ENCODE measurements at places on chromosomes 5 and 9.

DNA sequence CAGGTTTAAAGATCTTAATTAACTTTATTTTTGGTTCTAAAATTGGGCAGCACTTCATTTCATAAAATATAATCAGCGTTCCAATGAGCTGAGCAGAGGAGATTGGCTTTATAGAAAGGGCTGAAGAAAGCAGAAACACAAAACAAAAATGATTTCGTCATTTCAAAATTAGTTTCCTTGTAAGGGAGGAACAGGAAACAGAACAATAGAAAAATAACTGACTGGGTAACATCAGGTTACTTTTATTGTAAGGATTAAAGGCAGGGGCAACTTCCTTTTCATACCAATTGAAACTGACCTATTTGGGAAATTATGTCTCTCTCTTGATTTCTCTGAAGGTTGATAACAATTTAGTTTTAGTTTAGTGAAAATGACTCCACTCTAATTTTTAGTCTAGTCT, 157.1 kb downstream of the ATP10B start:
- no peak for DNase-seq

GRCh38 chr5:135303582-135304173, 95.4 kb downstream of the MACROH2A1 start:
- no peak for DNase-seq

DNA sequence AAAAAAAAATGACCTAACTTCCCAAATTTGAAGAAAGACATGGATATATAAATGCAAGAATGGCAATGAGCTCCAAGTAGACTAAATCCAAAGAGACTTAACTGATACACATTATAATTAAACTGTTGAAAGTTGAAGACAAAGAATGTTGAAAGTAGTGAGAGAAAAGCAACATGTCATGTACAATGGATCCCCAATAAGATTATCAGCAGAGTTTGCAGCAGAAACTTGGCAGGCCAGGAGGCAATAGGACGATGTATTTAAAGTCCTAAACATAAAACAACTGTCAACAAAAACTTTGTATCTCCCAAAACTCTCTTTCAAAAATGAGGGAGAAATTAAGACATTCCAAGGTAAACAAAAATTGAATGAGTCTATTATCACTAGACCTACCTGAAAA, 8.6 kb upstream of the DIRAS2 start:
- DNase-seq, result no peak

- no peak for DNase-seq
Observed at GRCh38 chr9:80954521-80954920, 734.8 kb downstream of the TLE1 start.

DNA sequence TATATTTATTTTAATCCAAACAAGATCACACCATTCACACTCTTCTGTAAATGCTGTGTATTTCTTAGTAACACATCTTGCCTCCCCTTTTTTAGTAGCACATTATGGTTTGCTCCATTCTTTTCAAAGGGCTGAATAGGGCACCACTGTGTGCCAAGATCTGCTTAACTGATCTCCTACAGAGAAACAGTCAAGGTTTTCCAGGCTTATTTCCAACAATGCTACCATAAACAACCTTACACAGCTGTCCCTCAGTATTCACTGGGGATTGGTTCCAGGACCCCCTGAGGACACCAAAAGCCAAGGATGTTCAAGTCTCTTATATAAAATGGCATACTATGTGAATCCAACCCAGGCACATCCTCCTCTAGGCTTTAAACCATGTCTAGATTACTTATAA, 16.5 kb downstream of the GOLM1 start:
- peak; percentile 89 for DNase-seq

GRCh38 chr5:172015346-172015745, 8.9 kb upstream of the FBXW11 start:
- DNase-seq, result no peak

DNA sequence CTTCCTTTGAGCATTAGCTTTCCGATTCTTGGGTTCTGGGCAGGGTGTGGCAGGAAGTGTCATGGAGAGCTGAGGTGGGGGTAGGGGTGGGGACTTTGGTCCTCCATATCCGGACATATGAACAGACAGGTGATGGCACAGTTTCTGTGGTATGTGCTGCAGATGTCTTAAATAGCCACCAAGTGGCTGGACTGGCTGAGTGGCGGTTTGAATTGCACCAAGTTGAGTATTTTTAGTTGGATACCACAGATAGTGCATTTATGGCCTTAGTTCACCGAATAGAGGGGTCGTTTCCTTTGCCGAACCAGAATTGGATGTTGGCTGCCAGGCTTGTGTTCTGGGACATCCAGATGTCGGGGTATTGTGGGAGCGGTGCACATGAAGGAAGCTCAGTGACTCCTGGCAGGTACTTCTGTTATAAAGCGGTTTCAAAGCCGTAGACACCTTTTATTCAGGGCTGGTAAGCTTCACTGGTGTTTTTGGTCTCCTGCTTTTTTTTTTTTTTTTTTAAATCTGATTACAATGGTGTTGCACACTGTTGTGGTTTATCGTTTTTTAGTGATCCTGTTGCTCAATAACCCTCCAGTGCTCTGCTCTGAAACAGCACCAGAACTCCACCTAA, 15.1 kb upstream of the TNFAIP8 start:
- DNase-seq, result no peak

DNA sequence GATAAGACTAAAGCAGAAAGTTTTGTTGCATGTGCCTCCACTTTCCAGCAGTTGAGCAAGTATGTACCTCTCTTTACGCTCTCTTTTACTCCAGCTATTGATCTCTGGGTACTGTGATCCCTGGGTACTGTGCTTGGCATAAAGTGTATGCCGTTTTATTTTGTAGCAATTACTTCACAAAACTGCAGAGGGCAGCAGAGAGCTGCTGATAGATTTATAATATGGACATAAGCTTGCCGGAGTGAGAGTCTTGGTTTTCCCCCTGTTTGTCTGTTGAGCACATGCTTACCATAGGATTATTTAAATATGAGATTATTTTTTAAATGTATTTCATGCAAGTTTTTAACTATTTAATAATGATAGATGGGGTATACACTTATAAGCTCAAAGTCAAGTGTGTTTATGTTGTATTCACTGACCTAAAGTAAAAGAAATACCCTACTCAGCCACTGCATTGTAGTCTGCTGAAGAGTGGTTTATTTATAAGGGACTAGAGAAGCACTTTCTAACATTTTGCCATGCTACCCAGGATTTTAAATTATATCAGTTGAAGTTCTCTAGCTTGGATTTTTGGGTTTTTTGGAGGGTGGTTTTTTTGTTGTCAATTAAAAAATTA, 13.0 kb downstream of the TTC1 start:
- DNase-seq, result peak; percentile 14

DNA sequence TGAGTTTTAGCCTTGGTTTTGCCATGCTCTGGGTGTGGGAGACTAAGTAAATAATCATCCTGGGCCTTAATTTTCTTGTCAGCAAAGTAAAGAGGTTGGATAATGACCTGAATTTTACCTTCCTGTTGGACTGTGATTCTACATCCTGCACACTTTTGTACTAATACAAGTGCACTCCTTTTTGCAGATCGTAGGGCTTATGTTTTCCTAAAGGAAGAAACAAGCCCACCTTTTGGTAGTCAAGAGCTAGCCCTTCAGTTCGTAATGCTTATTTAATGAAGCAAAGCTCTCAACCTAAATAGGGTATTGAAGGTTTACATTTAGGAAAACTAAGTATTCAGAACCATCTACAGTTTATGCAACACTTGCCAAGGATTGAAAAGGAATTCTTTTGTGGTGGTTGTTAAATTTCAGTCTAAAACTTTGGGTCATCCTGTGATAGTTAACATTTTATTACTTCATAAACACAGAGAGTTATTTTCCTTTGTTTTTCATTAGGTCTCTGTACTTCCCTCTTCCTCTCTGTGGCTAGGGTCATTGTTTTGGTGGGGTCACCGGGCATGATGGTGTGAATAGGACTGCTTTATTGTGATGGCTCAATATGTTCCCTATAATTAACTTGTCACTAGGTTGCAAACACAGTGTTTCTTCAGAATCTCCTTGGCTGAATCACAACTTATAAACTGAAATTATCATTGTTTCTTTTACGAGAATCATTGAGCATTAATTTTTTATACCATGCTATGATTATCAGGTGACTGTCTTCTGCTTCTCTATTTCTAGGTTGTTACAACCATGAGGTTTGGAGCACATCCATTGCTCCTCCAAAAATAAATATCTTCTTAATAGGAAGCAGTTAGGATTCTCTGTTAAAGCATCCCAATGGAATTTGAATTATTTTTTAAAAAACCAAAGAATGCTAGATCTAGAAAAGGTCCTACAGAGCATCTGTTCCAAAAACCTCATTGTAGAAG, 28.5 kb downstream of the SPINK5 start:
- no peak for DNase-seq

DNA sequence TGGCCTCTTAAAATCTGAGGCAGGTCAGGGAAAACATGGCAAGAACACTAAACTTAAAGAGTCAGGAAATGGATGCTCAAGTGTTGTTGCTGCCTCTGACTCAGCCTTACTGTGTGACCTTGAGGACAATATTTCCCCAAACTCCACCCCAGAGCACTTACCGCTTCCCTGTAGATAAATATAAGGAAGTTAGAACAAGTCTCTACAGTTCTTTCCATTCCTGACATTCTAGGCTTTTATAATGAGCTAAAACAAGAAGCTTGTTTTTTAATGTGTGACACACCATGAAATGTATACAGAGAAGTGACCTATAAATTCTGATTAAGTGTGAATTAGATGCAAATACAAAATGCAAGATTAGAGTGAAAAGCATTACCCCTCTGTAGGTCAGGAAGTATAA, 129.3 kb downstream of the GRIA1 start:
- no peak for DNase-seq

DNA sequence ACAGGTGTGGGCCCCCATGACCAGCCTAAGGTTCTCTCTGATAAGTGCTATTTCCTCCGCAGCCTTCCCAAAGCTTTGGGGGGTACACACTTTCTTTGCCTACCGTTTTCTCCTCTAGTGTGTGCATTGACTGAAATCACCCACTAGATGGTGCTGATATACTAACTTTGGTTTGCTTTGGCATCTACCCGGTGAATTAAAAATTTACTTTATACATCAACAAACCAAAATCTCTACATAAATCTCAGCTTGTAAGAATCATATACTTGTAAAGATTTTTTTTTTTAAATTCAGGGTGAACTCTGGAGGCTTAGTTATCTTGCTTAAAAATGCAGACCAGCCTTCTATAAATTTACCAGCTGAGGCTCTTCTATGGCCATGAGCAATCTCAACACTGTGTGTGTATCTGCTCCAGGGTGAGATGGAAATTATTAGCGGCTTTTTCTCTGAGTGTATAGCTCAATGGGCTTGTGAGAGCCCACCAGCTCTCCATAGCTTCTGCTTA, 475.7 kb upstream of the TNC start:
- DNase-seq, result peak; percentile 14

GRCh38 chr9:124399323-124399967, 15.8 kb downstream of the PSMB7 start:
- no peak for DNase-seq

DNA sequence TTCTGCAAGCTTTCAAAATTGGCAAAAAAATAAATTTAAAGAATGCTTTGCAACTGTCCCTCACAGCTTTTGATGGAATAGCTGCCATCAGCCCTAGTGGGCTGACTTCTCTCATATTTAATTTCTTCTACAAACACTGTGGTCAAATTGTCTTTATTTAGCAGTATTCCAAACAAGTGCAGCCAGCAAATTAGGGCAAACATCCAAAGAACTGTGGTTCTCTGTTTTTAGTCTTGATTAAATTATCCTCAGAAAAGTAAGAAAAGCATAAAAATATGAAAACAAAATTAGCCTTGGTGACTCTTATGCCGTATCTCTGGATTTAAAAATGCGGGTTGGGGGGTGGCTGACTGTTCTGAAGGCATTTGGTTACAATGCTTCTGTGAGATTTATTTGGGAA, 95.8 kb upstream of the RETREG1 start:
- no peak for DNase-seq

DNA sequence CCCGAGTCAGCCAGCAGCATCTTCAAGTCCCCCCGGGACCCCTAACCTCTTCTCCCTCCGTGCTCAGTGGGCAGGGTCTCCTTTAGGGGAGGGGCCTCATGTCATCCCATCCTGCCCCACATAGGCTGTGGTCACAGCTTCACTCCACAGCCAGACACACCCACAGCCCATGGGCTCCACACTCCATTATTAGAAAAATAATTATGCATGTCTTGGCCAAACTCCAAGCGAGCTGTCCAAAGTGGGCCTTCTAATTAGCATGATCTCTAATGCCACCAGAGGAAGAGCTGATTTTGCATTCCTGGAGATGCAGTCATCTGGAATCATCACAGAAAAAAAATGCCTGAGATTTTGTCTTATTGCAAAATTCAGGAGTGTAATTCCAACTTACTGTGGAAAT, 418.2 kb downstream of the IRX2 start:
- DNase-seq, result no peak

DNA sequence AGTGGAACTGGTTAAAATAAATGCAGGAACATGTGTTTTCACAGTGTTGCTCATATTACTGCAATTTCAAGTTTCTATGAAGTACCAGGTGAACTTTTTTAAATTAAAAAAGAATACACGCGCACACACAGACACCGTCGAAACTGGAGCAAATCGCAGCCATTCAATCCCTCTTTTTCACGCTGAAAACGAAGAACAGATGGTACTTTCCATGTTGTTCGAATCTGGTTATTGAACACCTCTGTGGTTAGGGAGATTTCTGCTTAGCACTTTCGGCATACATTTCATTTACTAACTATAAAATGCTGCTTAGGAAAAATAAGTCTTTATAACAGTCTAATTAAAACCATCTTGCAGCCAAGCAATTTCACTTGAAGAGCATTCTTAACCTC, 6.8 kb downstream of the ZNF608 start:
- DNase-seq, result no peak

DNA sequence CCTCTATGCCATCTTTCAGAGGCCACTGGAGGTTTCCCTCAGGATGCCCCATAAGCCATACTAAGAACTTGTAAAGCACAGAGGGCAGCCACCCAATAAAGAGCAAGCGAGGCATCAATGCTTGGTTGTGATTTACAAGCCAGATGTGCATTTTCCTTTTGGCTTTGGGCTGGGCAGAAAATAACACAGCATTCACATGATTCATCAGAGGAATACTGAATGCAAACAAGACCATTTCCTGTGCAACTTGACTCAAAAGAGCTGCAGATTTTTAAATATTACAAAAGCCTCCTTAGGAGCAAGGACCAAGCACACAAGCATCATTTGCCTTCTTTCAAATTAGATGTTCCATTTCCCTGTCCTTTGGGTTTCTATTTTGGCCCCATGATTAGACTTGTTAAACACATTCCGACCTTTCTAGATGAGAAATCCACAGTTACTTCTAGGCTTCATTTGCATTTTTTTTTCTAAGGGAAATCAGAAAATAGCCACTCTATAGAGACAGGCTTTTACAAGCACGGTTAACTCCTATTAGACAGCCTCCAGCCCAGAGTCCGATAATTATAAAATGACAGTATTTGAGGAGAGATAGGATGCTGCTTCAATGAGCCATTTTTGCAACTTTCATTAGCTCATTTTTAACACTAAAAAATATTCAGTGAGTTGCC, 207.8 kb downstream of the SEMA5A start:
- DNase-seq, result no peak

Data from NCI-H1092 (cell line).